NCI-H2081 (cell line): ENCODE measurements at places on chromosomes 2 and 18.
A peak's percentile ranks its signal among the peaks of the same experiment; 100 is the strongest.

GRCh38 chr2:55862246-55862645, 61.3 kb downstream of the EFEMP1 start:
- DNase-seq, result no peak

DNA sequence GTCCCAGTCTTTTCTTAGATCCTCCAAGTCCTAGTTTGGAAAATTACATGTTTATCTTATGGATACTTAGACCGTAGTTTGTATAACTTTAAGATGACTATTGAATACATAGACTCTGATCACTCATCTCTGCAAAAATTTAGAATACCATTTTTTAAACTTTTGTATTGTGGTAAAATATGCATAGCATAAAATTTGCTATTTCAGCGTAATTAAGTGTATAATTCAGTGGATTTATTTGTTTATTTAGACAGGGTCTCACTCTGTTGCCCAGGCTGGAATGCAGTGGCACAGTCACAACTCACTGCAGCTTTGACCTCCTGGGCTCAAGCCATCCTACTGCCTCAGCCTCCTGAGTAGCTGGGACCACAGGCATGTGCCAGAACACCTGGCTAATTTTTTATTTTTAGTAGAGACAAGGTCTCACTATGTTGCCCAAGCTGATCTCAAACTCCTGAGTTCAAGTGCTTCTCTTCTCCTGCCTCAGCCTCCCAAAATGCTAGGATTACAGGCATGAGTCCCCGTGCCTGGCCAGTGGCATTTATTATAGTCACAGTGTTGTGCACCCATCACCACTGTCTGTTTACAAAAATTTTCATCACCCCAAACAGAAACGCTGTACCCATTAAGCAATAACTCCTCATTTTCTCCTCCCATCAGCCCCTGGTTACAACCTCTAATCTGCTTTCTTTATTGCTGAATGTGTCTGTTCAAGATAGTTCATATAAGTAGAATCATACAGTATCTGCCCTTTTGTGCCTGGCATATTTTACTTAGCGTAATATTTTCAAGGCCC, 90.0 kb downstream of the MAP3K20 start:
- DNase-seq, result no peak

- peak; percentile 82 for DNase-seq
Measured at GRCh38 chr18:3585656-3586509, 135.9 kb downstream of the TGIF1 start.

GRCh38 chr2:84906900-84907714, 1.7 kb downstream of the TMSB10 start:
- DNase-seq, result peak; percentile 56

GRCh38 chr2:73107211-73107926, 5.4 kb downstream of the RAB11FIP5 start:
- no peak for DNase-seq

DNA sequence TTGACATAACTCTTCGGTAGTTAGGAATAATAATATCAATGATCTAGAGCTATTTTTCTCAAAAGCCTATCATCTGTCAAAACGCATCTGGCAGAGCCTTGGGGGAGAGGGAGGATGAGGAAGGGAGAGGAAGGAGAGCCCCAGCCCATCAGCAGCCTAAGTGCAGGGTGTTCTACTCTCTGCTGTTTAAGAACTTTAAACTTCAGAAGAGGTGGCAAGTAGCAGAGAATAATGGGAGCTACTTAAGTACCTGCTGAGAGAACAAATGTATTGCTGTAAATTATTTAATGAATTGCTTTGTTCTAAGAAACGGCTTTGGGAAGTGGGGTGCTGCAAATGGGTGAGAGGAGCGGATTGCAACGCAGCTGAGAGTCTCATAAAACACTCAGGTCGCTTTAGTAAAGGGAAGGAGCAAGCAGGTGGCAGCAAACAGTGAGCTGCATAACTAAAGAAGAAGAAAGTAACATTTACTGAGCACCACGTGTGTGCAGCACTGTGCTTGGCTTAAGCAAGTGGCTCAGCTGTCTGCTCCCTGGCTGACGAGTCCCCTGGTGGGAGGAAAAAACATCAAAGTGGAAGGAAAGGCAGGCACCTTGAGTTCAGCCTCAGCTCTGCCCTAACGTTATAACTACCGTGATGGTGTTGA, 26.3 kb upstream of the SH3RF3 start:
- DNase-seq, result no peak

DNA sequence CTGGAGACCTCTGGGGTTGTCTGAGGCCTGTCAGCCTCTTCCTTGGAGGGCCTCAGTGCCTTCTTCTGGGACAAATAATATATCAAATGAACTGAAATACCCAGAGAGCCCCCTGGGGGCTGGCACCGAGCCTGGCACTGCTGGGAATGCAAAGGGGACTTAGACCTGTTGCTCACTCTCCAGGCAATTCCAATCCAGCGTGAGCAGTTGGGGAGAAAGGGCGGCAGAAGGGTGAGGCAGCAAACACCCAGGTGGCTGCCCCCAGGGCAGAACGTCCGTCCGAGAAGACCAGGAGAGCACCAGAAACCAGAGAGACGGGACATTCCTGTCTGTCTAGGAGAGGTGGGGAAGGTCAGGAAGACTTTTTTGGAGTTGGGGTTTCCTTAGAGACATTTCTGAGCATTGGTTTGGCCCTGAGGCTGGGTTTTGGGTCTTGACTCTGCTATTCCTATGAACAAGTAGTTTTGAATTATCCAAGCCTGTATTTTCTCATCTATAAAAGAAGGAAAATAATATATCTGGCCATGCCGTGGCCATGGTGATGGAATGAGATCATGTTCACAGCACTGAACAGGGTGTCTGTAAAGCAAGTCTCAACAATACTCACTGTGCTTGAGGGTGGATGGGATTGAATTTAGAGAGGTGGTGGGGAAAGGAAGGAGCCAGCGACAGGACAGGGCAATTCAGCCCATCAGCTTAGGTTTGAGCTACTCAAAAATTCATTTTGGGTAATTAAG, 44.3 kb upstream of the ZBTB7C start:
- no peak for DNase-seq

- no peak for DNase-seq
Measured at GRCh38 chr2:201559067-201559710, 84.1 kb downstream of the TMEM237 start.

- no peak for DNase-seq
Measured at GRCh38 chr2:102033031-102033749, 41.4 kb downstream of the IL1R2 start.

DNA sequence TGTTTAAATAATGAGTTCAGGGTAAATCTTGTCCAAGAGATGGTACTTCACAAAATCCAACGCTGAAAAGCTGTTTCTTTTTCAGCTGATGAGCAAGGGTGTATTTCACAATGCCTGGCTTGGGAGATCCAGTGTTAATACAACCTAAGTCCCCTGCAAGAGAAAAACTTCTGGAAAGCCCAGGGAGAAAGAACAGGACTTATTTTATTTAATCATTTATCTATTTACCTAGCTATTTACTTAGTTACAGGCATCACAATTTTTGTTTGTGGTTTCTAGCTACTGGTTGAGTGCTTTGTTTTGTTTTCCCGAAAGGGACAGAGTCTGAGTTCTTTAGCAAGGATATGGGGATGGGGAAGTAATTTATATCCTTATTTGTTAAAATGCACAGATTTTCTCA, 598.2 kb upstream of the SYT4 start:
- DNase-seq, result no peak

- DNase-seq, result no peak
Measured at GRCh38 chr18:10130606-10131005, 216.8 kb downstream of the VAPA start.

GRCh38 chr2:100040906-100041305, 101.5 kb downstream of the AFF3 start:
- DNase-seq, result no peak

- DNase-seq, result no peak
Measured at GRCh38 chr2:180655393-180655792, 325.0 kb upstream of the UBE2E3 start.
